ENCODE measurements at places on chromosomes 1 and 21.
A peak's percentile ranks its signal among the peaks of the same experiment; 100 is the strongest.

- no peak for DNase-seq
These were observed 15.5 kb upstream of the AHCTF1 start for GRCh38 chr1:246947255-246947654.

- peak; percentile 50 for DNase-seq
These were observed 173.3 kb upstream of the FOXD3 start for GRCh38 chr1:63148825-63149645.

GRCh38 chr1:109500941-109501381 lies 7.1 kb downstream of the CYB561D1 start:
- no peak for DNase-seq

DNA sequence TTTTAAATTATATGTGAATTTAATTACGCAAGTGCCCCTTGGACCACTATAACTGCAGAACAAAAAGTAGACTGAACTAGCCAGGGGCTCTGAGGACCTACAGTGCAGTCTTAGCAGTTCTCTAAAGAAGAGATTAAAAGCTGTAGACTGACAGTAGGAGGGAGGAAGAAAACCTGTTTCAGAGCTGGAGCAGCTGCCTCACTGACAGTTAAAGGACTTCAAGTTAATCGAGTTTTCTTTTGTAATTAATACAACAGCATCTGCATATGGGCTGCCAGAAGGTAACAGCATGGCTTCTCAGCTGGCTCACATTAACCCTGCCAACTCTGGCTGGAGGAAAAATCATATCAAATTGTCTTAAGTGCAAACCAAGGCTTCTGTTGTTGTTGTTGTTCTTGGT lies 19.9 kb downstream of the DSTYK start:
- DNase-seq, result no peak

- DNase-seq, result no peak
These were observed 363 bp downstream of the PLA2G5 start for GRCh38 chr1:20070357-20070756.

DNA sequence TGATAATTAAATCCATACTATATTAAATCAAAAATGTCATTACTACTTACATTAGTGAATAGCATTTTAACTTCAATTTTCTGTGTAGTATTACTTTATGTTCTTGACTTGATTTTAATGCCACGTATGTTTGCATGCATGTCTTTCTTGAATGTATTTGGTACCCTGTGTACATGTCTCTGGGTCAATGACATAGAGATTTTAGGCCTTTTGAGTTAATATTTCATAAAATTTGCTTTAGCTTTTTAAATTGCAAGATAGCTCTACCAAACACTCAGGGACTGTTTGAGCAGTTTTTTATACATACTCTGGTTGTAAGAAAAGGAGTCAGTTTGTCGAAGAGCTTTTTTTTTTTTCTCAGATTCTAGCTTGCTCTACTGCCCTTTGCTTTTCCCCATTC lies 1.5 kb downstream of the MLLT11 start:
- DNase-seq, result no peak
